ENCODE measurements at places on chromosomes 13 and 19.

GRCh38 chr19:33434069-33434885, 60.8 kb downstream of the CEBPG start:
- peak; percentile 6 for DNase-seq

GRCh38 chr19:5324947-5325346, 15.7 kb downstream of the PTPRS start:
- DNase-seq: peak; percentile 10

DNA sequence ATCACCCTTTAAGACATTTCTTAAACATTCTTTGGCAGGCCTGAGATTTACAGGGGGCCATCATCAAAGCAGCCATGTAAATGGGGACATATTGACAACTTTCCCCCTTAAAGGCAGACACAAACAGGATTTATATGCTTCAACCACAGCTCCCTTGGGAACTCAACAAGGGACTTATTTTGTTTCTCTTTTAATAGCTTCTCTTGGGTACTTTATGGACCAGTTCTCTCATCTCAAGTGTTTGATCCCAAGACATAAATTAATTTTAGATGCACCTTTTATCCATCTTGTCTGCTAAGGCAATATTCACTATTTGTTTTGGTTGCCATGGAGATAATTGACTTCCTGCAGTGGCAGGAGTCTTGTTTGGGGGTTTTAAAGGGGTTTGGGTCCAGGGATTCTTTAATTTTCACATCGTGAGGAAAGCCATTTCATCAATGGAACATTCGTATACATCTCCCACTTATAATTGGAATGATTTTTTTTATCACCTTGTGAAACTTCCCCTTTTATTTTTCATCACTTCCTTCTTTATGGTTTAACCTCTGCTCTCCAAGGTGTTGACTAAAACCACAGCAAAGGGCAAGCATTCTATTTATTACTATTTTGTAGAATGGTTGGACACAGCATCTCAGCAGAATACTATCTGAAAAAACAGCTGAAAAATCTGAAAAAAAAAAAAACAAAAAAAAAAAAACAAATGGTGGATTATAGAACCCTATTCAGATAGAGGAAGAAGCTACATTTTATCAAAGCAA, 726.0 kb downstream of the DIAPH3 start:
- no peak for DNase-seq

DNA sequence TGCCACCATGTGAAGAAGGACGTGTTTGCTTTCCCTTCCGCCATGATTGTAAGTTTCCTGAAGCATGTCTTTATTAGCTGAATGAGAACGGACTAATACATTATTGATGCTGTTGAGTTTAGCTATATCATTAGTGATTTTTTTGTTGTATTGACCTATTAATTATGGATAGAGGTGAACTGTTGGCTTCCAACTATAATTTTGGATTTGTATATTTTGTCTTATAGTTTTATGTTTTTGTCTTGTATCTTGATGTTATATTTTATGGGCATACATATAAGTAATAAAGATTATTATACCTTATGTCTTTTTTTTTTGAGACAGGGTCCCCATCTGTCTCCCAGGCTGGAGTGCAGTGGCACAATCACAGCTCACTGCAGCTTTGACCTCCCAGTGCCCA, 45.6 kb downstream of the ZNF627 start:
- DNase-seq: no peak

DNA sequence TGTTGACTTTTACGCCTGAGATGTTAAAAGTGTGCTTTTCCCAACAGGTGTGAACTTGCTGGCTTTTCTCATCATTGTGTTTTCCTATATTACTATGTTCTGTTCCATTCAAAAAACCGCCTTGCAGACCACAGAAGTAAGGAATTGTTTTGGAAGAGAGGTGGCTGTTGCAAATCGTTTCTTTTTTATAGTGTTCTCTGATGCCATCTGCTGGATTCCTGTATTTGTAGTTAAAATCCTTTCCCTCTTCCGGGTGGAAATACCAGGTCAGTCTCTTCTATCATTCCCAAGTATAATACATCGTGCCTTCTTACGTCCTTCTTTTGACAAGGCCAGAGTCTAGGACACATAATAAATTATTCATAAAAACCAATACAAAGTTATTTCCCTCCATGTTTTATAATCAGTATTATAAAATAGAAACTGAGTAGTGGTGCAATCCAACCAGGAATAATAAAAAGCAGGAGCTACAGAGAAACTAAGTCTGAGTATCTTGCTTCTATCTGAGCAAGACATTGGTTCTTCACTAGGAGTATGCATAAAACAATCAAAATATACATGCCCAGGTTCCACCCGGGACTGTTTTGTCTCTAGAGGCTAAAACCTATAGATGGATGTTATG, 57.9 kb downstream of the RXFP2 start:
- peak; percentile 68 for DNase-seq

All from osteoblast (primary cell).